ENCODE measurements at places on chromosomes 16 and 17. TPM values are rescaled to one million over a fixed set of nuclear protein-coding genes. Genes with fewer than 3 reads are reported as not detected.

The WSB1 gene
- total RNA-seq: 149 TPM

The RAB26 gene
- 0.20 TPM for total RNA-seq

The SOX15 gene
- total RNA-seq: 0.20 TPM

The CLDN9 gene
- total RNA-seq: not detected

The TBX2 gene
- 22.0 TPM for total RNA-seq

The PPL gene
- 90.0 TPM for total RNA-seq

The TEX14 gene
- total RNA-seq: 0.73 TPM

The GPRC5B gene
- 0.20 TPM for total RNA-seq

The BLTP2 gene
- total RNA-seq: 135 TPM

The HYDIN gene
- under 0.01 TPM for total RNA-seq

The ZDHHC1 gene
- 9.8 TPM for total RNA-seq

The EVPLL gene
- not detected for total RNA-seq

The KRT10 gene
- 0.37 TPM for total RNA-seq

The CENPV gene
- total RNA-seq: 28.9 TPM

The EDC4 gene
- total RNA-seq: 55.5 TPM

The C16orf54 gene
- total RNA-seq: not detected

The EXOC3L1 gene
- total RNA-seq: not detected

The FA2H gene
- not detected for total RNA-seq

The ARHGDIG gene
- total RNA-seq: 0.37 TPM

The TMEM100 gene
- 9.9 TPM for total RNA-seq

The FAM171A2 gene
- 0.98 TPM for total RNA-seq

The BCL6B gene
- under 0.01 TPM for total RNA-seq

The SLC2A4 gene
- not detected for total RNA-seq

The TERB1 gene
- total RNA-seq: not detected

The SOX9 gene
- 0.37 TPM for total RNA-seq

The CNTNAP1 gene
- 15.8 TPM for total RNA-seq

The HAGH gene
- 14.7 TPM for total RNA-seq

The HOXB9 gene
- total RNA-seq: 0.37 TPM

The MYL4 gene
- total RNA-seq: not detected

The THUMPD1 gene
- total RNA-seq: 74.6 TPM

The ZP2 gene
- total RNA-seq: not detected

The SLC12A3 gene
- total RNA-seq: not detected

The GDPD1 gene
- 0.37 TPM for total RNA-seq

The HSPB9 gene
- not detected for total RNA-seq

The CSH2 gene
- total RNA-seq: not detected

The PARD6A gene
- 0.59 TPM for total RNA-seq

The CHD3 gene
- 58.1 TPM for total RNA-seq

The TEKT3 gene
- not detected for total RNA-seq

The SPECC1 gene
- total RNA-seq: 2.9 TPM
